ENCODE measurements at places on chromosomes 13 and 19.
A peak's percentile ranks its signal among the peaks of the same experiment; 100 is the strongest.

- DNase-seq: no peak
Observed at GRCh38 chr19:29075149-29075548, 137.8 kb downstream of the UQCRFS1 start.

GRCh38 chr19:8387688-8388611 lies 2.2 kb upstream of the RAB11B start:
- no peak for DNase-seq

GRCh38 chr13:102715447-102715846 lies 20.6 kb upstream of the METTL21C start:
- no peak for DNase-seq

DNA sequence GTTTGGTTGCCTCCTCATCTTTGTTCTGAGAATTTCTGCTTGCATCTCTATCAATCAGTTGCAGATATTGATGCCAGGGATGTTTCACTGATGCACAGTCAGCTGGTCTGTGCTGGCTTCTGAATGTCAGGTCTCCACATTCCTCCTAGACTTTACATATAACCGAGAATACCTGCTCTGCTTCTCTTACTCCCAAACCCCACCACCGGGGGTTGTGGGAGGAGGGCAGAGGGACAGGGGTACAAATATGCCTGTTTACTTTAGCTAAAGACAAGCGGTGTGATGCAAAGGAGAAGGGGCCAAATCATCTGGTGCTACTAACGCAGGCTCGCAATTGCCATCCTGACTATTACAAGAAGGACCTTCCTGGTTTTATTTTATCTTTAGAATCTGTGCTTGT lies 17.4 kb upstream of the KLHL1 start:
- DNase-seq: no peak

DNA sequence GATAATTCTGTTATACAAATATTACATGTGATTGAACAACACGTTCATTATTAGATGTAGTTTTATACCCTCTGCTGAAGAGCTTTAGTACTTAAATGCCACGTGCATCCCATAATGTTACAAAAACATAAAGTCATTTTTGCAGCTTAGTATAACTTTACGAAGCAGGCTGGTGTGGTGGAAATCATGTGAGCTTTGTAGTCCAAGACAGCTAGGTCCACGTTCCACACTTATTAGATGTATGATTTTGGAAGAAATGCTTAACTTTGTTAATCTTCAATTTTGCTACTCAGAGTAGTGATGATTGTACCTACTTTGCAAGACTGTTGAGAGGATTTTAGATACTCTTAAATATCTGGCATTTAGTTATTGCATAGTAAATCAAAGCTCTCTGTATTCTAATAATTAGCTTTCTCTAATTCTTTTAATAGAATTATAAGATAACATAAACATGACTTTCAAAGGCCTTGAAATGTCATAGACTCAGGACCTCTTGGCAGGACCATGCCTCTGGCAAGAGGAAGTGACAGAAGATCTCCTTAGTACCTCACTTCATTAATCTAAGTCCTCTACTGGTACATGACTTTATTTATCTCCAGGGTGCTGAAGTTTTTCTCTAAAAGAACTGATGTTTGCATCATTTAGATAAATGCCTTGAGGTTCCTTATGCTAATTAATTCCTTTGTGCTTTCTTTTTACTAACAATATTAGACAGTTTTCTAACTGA lies 153.7 kb downstream of the PCDH20 start:
- DNase-seq: no peak

DNA sequence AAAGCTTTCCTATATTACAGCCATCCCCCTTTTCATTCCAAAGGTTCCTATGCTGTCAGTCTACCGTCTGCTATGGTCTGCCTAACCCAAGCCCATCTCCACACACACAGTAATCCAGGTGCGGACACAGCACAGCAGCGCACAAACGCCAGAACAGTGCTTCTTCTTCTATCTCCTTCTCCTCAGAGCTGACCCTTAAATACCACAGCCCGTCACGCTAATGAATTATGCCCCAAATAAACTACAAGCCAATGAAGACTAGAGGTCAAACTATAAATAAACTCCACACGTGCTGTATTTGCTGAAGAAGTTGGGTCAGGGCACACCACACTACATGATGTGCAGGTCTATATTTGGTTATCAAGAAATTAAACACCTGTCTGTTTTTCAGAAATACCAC lies 71.8 kb downstream of the TBC1D4 start:
- no peak for DNase-seq

GRCh38 chr13:91664039-91664438 lies 265.6 kb downstream of the GPC5 start:
- DNase-seq: no peak

- no peak for DNase-seq
Observed at GRCh38 chr13:33657274-33657673, 160.7 kb upstream of the RFC3 start.

- DNase-seq: no peak
Observed at GRCh38 chr13:24746618-24747247, 17.2 kb upstream of the RNF17 start.

DNA sequence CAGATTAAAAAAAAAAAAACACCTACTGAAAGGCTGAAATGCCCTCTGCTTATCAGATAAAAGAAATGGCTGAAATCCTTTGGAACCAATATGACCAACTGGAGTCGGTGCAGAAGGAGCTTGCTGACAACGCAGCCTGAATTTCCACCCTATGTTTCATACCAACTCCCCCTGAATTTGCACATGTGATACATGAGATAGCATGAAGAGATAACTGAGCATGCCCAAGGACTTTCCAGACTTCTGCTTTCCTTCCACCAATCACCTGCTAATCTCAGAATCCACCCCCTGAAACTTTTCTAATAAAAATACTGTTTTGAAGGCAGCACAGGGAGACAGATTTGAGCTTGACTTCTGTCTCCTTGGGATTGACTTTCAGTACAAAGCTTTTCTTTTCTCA lies 32.2 kb upstream of the WDFY2 start:
- DNase-seq: no peak

DNA sequence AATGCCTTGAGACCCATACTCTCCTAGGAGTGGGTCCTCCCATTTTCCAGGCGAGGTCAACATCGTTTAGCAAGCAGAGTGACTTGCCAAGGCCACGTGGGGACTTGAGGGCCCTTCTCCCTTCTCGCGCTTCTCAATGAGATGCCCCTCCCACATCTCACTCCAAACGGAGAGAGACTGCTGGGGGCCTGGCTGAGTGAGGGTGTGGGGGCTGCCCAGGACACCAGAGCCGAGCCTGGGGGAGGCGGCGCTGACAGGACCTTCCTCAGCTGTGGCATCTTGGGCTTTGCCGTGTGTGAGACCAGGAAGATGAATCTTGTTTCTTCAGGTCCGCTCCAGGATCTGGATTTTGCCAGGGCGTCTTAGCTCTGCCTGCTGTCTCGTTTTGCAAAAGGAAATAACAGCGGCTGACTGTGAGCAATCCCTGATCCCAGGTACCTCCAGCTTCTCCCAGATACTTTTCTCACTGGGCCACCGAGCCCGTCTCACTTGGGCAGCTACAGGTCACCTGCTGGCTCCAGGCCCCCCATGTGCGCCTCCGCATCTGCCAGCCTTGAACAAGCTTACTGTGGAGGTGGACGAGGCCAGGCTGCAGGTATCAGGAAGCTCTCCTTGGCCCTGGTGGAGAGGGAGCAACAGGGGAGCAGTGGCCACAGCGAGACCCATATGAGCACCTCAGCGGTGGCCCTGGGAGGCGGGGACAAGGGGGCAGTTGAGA lies 6.0 kb downstream of the COX6B2 start:
- DNase-seq: no peak

DNA sequence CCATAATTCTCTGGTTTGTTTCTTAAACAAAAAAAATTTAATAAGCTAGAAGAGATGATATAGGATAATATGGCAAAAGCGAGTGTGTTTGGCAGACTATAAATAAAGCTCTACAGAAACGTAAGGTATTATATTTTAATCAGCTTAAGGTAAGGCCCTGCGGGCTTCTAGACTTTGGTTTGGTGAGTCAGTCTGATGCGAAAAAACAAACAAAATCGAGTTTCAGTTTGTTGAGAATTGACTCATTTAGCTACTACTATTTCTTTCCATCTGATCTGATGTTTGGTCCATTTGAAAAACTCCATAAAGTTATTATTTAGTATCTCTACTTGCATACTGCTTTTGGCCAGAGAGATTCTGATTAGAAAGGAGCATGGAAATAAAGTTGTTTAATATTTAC lies 138.0 kb downstream of the MIPEP start:
- no peak for DNase-seq

- DNase-seq: no peak
Observed at GRCh38 chr19:10228393-10228792, 2.7 kb downstream of the S1PR2 start.

DNA sequence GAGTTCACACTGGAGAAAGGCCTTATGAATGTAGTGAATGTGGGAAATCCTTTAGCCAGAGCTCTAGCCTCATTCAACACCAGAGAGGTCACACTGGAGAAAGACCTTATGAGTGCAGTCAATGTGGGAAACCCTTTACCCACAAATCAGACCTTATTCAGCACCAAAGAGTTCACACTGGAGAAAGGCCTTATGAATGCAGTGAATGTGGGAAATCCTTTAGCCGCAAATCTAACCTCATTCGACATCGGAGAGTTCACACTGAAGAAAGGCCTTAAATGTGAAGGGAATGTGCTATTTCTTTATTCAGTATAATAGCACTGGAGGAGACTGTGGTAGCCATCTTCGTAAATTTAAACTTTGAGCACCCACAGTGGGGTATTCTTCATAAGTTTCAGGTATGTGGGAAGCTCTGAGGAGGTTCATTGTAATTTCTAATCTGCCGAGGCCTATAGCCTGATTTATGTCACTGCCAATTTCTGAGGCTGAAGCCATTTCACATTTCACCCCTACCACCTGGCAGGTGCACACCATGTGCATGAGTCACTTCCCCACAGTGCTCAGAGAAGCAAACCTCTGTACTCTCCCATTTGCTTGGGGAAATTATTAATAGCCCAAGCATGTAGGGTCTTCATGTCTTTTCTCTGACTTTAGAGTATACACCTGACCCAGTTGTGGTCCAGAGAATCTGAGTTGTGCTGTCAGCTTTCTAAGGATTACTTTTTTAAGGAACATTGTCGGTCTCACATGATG lies 6.4 kb downstream of the ZNF551 start:
- no peak for DNase-seq

DNA sequence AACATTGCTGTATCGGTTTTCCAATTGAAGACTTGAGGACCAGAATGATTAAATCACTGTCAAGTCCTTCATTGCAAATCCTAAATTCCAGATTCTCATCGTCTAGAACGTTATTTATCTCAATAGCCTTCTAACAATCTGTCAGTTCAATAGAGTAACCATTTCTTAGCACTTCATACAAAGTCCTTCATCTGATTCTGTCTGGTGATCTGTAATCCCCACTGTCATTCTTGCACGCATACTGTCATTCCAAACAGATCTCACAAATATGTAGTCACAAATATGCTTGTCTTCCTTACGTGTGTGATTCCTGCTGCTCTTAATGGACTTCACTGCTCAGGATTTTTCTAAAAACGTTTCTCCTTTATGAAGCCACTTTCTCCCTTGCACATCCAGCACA lies 1197.5 kb downstream of the EFNB2 start:
- DNase-seq: no peak

- no peak for DNase-seq
Observed at GRCh38 chr19:55487924-55488687, at the start of gene SSC5D. Gene SSC5D (plus strand): TSS chr19:55488436. CDS start chr19:55488590, 154 bp downstream.

GRCh38 chr13:34942732-34943435 lies 814 bp downstream of the NBEA start:
- DNase-seq: no peak

DNA sequence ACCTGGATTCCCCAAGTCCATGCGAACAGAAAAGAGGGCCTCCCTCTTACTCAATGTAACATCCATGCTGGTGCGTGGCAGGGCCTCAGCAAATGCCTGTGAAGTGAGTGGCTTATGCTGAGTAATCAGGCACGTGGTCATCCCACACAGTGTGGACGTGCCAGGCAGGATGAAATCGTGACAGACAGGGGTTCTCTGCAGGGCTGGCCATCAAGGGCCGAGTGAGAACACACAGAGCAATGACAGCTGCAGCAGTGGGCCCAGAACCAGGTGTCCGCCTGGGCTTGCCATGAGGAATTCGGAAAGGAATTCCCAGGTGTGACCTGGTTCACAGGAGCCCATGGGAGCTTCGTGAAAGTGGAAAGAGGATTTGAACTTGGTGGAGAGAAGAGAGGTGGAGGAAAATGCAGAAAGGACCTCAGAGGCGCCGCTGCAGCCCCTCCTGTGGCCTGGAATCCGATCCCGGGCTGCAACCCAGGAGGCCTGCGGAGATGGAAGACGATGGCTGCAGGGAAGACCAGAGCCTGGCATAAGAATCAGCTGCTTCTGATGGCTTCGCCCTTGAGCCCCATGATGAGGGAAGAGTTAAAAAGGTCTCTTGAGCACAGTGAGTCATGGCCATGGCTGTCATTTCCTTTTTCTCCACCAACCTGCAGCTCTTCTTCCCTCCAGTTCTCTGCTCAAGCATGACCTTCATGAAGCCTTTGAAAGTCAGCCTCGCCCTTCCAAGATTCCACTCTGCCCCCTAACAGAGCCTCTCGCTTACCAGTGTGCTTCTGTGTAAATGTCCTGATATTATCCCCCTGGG lies 34.6 kb upstream of the SOX1 start:
- DNase-seq: no peak

GRCh38 chr19:21483589-21484170 lies 21.7 kb upstream of the ZNF429 start:
- peak; percentile 19 for DNase-seq

DNA sequence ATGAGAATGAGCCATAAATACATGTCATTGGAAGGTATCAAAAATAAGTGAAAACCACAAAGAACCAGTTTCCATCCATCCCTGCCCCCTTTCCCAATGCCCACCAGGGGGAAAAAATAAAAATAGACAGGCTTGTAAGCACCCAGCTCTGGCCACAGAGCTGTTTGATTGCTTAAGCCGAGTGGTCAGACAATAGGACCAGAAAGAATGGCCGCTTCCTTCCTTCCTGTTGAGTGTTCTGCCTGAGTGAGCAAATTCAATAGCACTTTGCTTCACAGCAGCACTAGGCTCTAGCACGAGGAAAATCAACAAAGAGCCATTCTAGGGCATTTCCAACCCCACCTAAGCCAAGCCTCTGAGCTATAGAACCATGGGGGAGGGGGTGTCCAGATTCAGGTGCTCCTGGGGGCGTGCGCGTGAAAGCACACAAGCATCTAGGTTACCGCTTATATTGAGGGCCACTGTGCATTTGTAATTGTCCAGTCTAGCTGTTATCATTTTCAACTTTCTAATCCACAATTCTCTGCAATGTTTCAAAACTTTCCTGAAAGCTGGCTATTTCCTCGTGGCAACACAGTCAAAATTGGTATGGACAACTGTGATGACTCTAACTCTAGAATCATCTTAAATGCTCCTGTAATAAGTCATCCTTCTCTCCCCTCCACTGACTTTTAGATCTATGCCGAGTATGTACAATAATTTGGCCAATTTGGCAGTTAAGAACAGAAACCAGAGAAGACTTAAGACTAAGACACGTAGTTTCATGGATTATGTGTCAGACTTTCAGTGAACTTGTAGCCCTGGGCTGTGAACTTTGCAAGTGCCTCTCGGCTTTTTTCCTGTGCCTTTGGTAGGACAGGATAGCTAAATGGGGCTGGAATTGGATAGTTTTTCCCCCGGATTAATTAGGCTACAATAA lies 64.3 kb downstream of the SPRY2 start:
- no peak for DNase-seq

- DNase-seq: no peak
Observed at GRCh38 chr13:45943120-45943519, 91.6 kb upstream of the SIAH3 start.
